GM12892 (cell line): ENCODE measurements at places on chromosomes 7 and 10.

GRCh38 chr10:49070701-49071100 lies 44.6 kb downstream of the VSTM4 start:
- DNase-seq, result no peak

GRCh38 chr10:12969951-12970350 lies 31.6 kb downstream of the CCDC3 start:
- no peak for DNase-seq

DNA sequence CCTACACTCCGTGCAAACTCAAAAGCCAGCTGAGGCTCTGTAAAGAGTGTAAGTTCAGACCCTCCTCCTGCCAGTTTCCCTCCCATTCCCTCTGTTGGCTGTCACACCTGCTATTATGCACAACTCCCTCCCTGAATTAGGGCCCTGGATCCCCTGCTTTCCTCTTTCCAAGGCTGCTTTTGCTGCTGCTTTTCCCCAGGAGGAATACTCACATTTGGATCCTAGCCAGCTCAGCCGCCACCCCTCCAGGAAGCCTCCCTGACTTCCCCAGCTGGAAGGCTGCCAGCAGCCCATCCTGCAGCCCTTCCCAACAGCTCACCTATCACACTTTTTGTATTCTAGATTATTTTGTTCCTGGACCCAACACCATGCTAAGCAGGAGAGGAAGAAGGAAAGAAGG lies 40.9 kb upstream of the WDR11 start:
- no peak for DNase-seq

DNA sequence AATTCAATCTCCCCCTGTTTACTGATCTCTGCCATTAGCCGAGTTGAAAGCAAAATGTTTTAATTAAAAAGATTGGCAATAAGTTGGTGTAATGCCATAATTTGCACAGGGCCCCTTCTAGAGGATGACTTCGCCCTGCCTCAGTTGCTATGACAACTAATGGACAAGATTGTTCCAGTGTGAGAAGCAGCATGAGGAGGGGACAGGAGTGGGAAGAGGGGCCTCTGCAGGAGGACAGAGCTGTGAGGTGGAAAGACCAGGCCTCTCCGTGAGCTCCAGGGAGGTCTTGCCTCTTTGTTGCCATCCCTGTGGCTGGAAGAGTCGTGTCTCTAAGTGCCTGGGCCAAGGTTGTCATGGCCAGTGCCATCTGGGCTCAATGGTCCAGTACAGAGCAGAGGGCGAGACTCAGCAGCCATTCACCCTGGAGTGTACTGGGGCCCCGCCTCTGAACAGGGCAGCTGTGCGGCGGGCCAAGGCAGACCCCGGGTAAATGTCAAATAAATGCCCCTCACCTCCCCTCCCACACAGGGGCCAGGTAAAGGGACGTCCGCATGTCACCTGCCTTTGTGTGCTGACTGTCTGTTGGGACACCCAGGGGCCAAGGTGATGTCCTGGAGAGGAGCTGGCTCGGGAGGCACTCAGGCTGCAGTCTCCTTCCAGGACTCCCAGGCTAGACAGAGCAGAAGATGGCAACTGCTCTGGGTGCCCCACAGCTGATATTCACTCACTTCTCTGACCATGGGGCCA lies 97.0 kb upstream of the RET start:
- DNase-seq, result no peak

- no peak for DNase-seq
Observed at GRCh38 chr7:128861957-128862570, 592 bp upstream of the ATP6V1F start.

DNA sequence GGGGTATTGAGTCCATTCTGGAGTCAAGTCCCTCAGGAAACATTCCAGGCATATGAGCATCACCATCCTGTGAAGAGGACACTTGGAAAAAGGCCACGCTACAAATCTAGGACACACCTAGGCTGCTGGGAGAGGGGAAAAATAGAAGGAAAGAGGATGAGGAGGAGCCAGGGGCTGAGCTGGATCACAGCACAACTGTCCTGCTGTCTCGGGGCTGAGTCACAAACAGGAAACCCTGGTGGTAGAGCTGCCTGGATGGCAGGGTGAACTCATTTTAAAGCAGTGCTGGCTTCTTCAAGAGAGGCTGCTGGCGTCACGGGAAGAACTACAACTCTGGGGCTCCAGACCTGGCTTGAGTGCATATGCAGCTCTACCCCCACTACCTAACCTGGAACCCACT lies 151.5 kb downstream of the RNF216 start:
- no peak for DNase-seq

GRCh38 chr7:28003408-28003807 lies 177.2 kb downstream of the JAZF1 start:
- DNase-seq, result no peak

- DNase-seq, result no peak
Observed at GRCh38 chr10:93465806-93466675, 16.1 kb downstream of the MYOF start.

DNA sequence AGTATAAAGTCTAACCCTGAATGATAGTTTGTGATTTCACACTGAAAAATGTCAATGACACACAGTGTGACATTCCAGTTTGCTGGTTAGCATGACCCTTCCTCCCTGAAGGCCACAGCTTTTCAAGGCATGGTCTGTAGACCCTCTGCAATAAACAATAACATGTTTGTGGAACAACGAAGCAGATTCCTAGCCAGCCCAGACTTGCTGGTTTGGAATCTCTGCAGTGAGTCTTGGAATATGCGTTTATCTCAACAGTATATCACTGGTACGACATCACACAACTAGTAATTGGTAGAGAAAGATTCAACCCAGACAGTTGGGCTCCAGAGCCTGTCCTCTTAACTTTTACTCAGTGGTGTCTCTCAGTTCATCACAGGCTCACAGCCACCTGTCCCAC lies 23.7 kb upstream of the DUSP5 start:
- no peak for DNase-seq

GRCh38 chr10:94211169-94211510 lies 151.6 kb downstream of the NOC3L start:
- DNase-seq, result no peak

DNA sequence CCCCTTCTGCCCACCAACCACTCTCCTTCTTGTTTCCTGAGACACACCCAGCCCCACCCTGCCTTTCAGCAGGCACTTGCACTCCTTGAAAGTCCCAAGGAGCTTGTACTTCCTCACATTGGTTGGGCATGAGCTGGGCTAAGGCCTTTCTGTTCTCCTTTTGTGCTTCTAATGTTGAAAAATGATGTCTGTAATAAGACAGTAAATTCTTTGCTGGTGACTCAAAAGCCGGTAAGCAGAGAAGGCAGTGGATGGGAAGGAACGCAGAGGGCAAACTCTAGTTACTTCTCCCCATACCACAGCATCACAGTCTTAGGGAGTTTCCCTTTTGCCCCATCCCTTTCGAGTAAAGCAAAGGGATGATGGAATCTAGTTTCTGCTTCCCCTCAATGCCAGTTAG lies 185.6 kb downstream of the PLXNA4 start:
- no peak for DNase-seq

GRCh38 chr10:62638062-62638477 lies 166.4 kb upstream of the ADO start:
- DNase-seq, result no peak

DNA sequence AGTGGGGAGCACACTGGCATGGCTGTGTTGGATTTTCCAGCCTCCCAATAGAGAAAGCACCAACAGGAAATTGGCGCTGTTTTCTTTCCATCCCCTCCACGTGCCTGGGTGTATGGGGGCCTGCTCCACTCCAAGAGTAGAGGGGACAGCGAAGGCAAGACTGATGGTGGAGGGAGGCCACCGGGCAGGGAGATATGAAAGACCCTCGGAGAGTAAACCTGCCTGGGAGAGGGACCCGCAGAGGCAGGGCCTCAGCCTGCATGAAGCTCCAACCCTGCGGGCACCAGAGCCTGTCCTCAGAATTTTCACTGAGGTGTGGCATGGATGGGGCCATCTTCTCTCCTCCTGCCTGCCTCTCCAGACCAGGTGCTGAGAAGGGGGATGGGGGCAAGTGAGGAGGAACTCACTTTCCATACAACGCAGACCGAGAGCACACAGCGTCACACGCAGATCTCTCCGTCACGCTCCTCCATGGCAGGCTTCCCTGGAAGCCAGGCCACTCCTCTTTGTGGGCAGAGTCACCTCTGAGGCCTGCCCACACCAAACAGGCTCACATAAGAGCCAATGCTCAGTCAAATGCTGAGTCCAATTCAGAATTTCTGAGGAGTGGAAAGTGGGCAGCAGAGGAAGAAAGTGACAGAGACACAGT lies 18.8 kb downstream of the ANXA11 start:
- DNase-seq, result no peak

GRCh38 chr7:87330316-87330715 lies 15.1 kb upstream of the CROT start:
- no peak for DNase-seq

DNA sequence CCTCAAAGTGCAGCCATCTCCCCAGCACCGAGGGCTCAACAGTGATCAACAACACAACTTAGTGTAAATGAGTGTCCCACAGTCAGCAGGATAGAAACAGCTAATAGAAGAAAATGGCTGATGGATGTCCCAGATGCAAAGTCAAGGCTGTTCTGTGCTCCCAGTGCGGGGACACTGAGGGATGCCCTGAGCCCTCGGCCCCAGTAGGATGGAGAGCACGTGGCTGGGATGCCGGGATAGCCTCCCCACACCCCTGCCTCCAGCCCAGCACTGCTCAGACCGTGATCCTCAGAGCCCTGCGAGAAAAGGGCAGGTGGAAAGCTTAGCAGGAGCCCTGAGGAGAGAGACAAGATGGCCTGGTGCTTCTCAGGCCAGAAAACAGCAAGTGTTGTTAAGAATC lies 243.9 kb upstream of the TCERG1L start:
- no peak for DNase-seq

DNA sequence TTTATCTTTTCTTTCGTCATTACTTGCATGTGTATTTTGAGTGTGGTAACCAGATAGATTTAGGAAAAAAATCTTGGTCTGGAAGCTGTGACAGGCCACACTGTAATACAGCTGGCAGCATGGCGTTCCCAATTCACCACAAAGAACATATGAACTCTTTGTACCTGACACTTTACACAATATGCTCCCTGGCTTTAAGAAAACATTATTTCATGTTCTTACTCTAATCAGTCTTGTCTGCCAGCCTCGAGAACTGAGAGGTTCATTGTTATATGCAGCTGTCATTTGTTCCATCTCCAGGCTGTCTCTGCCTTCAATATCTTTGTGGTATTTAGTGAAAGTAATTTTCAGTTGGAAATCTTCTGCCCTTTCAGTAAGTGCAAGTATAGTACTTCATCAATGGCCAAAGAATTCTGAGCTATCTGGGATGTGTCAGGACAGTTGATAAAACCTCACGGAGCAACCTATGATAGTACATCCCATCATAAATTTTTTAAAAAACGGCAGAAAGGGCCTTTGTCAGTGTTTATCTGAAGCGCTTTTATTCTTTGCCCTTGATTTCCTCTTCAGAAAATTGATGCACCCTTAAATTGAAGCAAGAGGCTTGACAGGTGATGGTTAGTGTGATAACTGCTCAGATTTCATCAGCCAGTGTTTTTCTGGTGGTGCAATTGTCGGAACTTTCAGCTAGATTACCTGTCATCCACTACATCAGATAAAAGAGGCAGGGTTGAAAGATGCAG lies 146.3 kb upstream of the SP8 start:
- no peak for DNase-seq

DNA sequence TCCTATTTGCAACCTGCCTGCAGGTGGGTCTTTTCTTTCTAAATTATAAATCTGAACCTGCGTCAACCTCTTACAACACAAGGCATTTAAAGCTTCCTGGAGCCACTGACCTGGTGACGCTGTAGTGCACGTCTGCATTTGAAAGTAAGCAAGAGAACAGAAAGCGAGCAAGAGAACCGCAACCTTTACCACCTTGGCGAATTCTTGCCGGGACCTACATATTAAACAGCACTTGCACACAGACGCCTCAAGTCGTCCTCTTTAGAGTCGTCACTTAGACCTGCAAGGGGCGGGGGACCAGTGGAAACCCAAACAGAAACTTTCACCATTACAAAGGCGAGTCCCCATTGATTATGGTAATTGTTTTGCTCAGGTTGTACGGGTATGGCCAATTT lies 9.5 kb downstream of the GLI3 start:
- no peak for DNase-seq

GRCh38 chr7:100799037-100799896 lies 28.1 kb downstream of the EPHB4 start:
- no peak for DNase-seq

- no peak for DNase-seq
Observed at GRCh38 chr10:33790521-33791271, 456.2 kb upstream of the NRP1 start.

- no peak for DNase-seq
Observed at GRCh38 chr10:59970396-59971368, 64.3 kb upstream of the CCDC6 start.

DNA sequence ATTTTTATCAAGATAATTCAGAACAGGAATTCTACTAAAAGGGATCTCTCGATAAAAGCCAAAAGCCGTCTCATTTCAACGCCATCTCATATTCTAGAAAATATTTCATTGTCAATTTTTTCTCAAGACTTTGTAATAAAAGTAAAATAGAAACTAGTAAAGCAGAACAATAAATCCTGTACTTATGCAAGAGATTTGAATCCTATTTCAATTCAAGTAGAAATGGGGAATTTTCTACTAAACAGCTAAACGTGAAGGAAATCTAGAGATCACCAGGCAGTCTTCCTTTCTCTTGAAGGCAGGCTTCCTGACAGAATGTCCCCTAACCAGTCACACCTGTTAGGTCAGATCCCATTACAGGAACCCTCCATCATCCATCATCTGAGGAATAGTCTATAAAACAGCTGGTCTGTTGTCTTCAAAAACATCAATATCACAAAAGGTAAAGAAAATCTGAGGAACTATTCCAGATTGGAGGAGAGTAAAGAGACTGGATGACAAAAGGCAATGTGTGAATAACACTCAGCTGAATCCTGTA lies 23.7 kb downstream of the USP6NL start:
- no peak for DNase-seq

GRCh38 chr10:46035923-46036849 lies 5.8 kb upstream of the NCOA4 start:
- DNase-seq, result no peak

- no peak for DNase-seq
Observed at GRCh38 chr10:13329565-13329964, 18.5 kb downstream of the SEPHS1 start.

- DNase-seq, result no peak
Observed at GRCh38 chr7:39623732-39624441, 515 bp downstream of the RALA start.

GRCh38 chr7:24434972-24435371 lies 138.3 kb upstream of the PALS2 start:
- DNase-seq, result no peak

DNA sequence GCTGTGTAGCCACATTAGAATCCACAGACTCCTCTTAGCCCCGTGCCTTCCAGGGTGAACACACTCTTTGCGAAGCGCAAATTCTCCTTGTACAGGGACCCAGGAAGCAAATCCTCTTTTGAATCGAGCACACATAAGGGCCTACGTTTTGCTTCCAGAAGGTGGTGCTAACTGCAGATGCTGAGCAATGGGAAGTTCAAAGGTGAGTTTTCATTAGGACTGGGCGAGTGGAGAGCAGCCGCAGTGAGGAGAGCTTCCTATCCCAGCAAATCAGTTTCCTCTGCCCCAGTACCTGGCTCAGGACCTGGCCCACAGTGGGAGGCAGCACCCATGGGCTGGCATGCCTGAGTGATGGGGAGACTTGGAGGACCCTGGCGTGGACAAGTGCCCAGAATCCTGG lies 23.5 kb upstream of the GPR26 start:
- DNase-seq, result no peak

- DNase-seq, result no peak
Observed at GRCh38 chr7:19377611-19378344, 232.6 kb upstream of the FERD3L start.
